ENCODE measurements at places on chromosomes 1 and 21. TPM values are rescaled to one million over a fixed set of nuclear protein-coding genes. Genes with fewer than 3 reads are reported as not detected.

SLC5A3 gene
- 17.2 TPM for total RNA-seq

PRKAA2 gene
- total RNA-seq, result 12.1 TPM

LENEP gene
- total RNA-seq, result not detected

SV2A gene
- total RNA-seq, result 1.9 TPM

CIART gene
- total RNA-seq, result 2.7 TPM

CYP4A22 gene
- not detected for total RNA-seq

OR2L2 gene
- not detected for total RNA-seq

TIAM1 gene
- total RNA-seq, result 19.8 TPM

RSPH1 gene
- 0.37 TPM for total RNA-seq

REN gene
- total RNA-seq, result not detected

CDK18 gene
- total RNA-seq, result 3.7 TPM

C8A gene
- not detected for total RNA-seq

USH2A gene
- total RNA-seq, result 0.58 TPM

- peak overlapping the region; percentile 72 for H3K27ac ChIP-seq
- peaks cover 37% of the 10 kb centered on the region for H3K27me3 ChIP-seq
- no peaks in the 10 kb centered on the region for H3K36me3 ChIP-seq
Observed at GRCh38 chr21:43211760-43212115, 42.9 kb downstream of the CRYAA start.

DNA sequence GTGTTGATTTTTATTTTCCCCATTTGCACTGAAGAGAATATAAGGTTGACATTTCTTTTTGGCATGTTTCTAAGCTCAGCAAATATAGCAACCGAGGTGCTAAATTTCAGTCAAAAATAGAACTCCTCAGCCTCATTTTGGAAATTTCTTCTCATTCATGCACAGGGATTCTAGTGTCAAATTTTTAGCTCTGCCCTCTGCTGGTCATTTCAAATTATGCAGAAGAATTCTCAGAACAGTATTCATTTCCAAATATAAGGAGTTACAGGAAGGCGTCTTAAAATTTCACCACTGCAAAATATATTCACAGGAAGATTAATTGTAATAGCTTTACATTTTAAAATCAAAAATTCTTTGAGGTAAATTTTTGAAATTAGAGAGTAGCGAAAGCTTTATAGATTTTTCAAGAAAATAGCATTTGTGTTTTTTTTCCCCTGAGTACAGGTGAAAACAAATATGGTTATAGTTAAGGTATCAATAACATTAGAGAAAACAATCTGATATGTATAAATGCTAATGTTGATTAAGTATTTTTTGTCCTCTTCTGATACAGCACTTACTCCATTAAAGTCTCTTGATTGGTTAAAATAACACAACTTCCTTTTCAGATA, 57.9 kb downstream of the FMN2 start:
- H3K27me3 ChIP-seq, result no peaks in the 10 kb centered on the region
- H3K36me3 ChIP-seq, result no peaks in the 10 kb centered on the region
- no peak overlapping the region for H3K27ac ChIP-seq
- H3K4me3 ChIP-seq, result no peak overlapping the region
- DNase-seq, result peak; percentile 60
- no peaks in the 10 kb centered on the region for H3K4me1 ChIP-seq

GRCh38 chr1:38004284-38005108, 818 bp downstream of the FHL3 start:
- H3K36me3 ChIP-seq, result no peaks in the 10 kb centered on the region
- H3K27me3 ChIP-seq, result no peaks in the 10 kb centered on the region
- no peak for DNase-seq
- H3K27ac ChIP-seq, result peak overlapping the region; percentile 76
- H3K4me1 ChIP-seq, result peaks cover 60% of the 10 kb centered on the region
- H3K4me3 ChIP-seq, result peak overlapping the region; percentile 80

- H3K4me1 ChIP-seq, result no peaks in the 10 kb centered on the region
- no peaks in the 10 kb centered on the region for H3K36me3 ChIP-seq
- H3K4me3 ChIP-seq, result no peak overlapping the region
- no peaks in the 10 kb centered on the region for H3K27me3 ChIP-seq
- no peak overlapping the region for H3K27ac ChIP-seq
Observed at GRCh38 chr1:70086897-70087296, 118.5 kb downstream of the LRRC40 start.

DNA sequence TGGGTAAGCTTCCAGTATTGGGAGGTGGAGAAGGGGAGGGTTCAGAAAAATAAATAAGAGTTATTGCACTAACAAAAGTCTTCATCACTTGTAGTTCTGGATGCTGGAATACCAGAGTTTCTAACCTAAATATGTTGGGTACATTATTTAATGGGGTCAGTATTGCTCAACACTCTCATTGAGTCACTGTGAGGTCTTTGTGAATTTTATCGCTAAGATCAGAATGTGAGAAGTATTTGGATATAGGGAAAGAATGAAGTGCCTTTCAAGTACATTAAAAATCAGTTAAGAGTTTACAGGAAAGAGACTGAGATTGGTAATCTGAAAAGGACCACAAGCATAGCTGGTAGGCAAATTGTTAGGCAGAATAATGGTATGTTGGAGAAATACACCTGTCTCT, 8.8 kb downstream of the SNRPE start:
- no peak overlapping the region for H3K4me3 ChIP-seq
- no peaks in the 10 kb centered on the region for H3K4me1 ChIP-seq
- H3K27ac ChIP-seq, result no peak overlapping the region
- H3K27me3 ChIP-seq, result no peaks in the 10 kb centered on the region
- peaks cover 91% of the 10 kb centered on the region for H3K36me3 ChIP-seq

DNA sequence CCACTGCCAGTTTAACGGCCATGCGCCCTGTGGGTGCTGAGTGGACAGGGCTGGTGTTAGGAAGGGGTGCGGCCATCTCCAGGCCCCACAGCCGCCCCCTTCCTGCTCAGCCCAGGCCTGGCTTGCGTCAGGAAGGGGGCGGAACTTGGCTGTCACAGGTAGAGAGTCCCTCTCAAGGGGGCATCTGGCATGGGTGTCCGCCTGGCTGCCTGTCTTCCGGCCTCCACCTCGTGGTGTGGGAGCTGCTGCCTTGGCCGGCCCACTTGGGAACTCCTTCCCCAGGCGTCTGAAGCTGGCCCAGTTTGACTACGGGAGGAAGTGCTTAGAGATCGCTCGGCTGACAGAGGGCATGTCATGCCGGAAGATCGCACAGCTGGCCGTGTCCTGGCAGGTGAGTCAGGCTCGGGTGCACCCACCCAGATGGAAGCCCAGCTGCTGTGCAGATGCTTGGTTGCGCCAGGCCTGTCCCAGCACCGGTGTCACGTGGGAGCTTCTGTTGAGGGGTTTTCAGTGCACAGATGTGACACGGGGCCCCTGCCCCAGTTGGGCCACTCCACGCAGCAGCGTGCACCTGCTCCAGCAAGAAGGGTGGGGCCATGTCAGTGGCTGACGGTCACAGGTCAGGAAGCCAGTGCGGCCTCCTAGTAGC, 9.1 kb upstream of the ATAD3B start:
- no peak overlapping the region for H3K27ac ChIP-seq
- no peaks in the 10 kb centered on the region for H3K4me1 ChIP-seq
- H3K4me3 ChIP-seq, result no peak overlapping the region
- H3K27me3 ChIP-seq, result peaks cover 21% of the 10 kb centered on the region
- no peak for DNase-seq

GRCh38 chr1:1683104-1683905, 9.3 kb downstream of the SLC35E2B start:
- H3K4me1 ChIP-seq, result peaks cover 86% of the 10 kb centered on the region
- no peaks in the 10 kb centered on the region for H3K27me3 ChIP-seq
- no peaks in the 10 kb centered on the region for H3K36me3 ChIP-seq
- peak overlapping the region; percentile 60 for H3K27ac ChIP-seq
- DNase-seq, result peak; percentile 50

GRCh38 chr1:76237211-76237610, 162.7 kb downstream of the ST6GALNAC3 start:
- no peaks in the 10 kb centered on the region for H3K36me3 ChIP-seq
- no peak overlapping the region for H3K27ac ChIP-seq
- no peak overlapping the region for H3K4me3 ChIP-seq
- DNase-seq, result no peak

DNA sequence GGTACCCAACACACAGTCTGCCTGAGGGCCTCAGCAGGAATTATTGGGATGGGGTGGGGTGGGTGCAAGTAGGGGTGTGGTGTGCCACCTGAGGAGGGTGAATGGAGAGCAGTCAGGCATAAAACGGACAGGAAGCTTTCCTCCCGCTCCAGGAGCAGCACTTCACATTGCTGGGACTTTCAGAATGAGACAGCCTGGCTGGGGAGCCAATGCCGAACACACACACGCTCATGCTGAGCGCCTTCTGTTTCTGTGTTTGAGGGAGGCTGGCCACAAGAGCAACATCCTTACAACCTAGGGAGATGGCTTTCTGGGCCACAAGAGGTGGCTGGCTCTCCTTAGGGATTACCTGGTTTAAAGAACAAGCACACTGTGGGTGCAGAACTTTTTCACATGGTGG, 98.0 kb downstream of the LAMC2 start:
- no peaks in the 10 kb centered on the region for H3K27me3 ChIP-seq
- no peaks in the 10 kb centered on the region for H3K36me3 ChIP-seq
- no peak overlapping the region for H3K4me3 ChIP-seq
- H3K27ac ChIP-seq, result no peak overlapping the region
- DNase-seq, result no peak

GRCh38 chr1:205782627-205783432, 7.5 kb upstream of the RAB29 start:
- H3K27me3 ChIP-seq, result no peaks in the 10 kb centered on the region
- DNase-seq, result no peak
- no peak overlapping the region for H3K4me3 ChIP-seq
- no peaks in the 10 kb centered on the region for H3K36me3 ChIP-seq
- no peak overlapping the region for H3K27ac ChIP-seq
- peaks cover 6% of the 10 kb centered on the region for H3K4me1 ChIP-seq

- no peaks in the 10 kb centered on the region for H3K36me3 ChIP-seq
- H3K27ac ChIP-seq, result no peak overlapping the region
- H3K4me3 ChIP-seq, result no peak overlapping the region
- DNase-seq, result no peak
Observed at GRCh38 chr1:39782103-39782502, 6.6 kb downstream of the BMP8B start.

GRCh38 chr1:93964777-93965200, 55.6 kb upstream of the GCLM start:
- H3K27me3 ChIP-seq, result no peaks in the 10 kb centered on the region
- no peak for DNase-seq
- H3K4me1 ChIP-seq, result no peaks in the 10 kb centered on the region
- no peak overlapping the region for H3K27ac ChIP-seq
- no peaks in the 10 kb centered on the region for H3K36me3 ChIP-seq

- no peak overlapping the region for H3K27ac ChIP-seq
- no peak overlapping the region for H3K4me3 ChIP-seq
- peaks cover 17% of the 10 kb centered on the region for H3K36me3 ChIP-seq
- peaks cover 2% of the 10 kb centered on the region for H3K4me1 ChIP-seq
- no peak for DNase-seq
Observed at GRCh38 chr1:92701147-92701546, 83.8 kb downstream of the EVI5 start.

GRCh38 chr21:33657124-33657820, 15.0 kb downstream of the ITSN1 start:
- H3K27ac ChIP-seq, result peak overlapping the region; percentile 61
- DNase-seq, result peak; percentile 39
- no peak overlapping the region for H3K4me3 ChIP-seq
- H3K36me3 ChIP-seq, result no peaks in the 10 kb centered on the region
- H3K27me3 ChIP-seq, result no peaks in the 10 kb centered on the region

DNA sequence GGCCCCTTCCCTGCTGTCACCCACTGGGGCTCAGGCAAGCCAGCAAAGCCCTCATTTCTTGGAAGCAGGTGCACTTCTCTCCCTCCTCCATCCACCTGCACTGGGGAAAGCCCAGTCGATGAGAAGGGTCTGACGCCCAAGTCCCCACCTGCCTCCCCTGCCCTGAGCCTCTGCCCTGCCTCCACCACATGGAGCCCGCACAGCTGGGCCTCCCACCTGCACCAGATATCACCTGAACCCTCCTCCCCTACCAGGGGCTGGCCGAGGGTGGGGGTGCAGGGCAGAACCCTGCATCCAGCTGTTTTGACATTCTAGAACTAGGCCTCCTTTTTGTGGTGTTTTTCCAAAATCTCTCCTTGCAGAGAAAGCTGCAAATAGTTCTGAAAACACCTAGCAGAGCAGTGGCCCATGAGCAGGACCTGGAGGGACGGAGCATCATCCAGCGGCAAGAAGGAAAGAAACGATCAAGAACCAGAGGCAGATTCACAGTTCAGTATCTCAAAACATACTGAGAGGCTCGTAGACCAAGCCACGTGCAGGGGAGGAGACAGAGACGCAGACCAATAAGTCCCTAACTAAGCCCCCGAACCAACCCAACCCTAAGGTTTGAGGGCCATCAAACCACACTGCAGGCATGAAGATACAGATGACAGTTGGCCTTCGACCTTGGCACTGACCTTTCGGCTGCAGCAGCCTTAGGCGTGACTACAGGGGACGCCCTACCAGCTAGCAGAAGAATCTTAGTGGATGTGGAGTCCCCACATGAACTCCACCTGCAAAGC, 16.7 kb downstream of the CHD5 start:
- DNase-seq, result no peak
- H3K4me1 ChIP-seq, result no peaks in the 10 kb centered on the region
- H3K36me3 ChIP-seq, result no peaks in the 10 kb centered on the region
- H3K27me3 ChIP-seq, result peaks cover 87% of the 10 kb centered on the region

DNA sequence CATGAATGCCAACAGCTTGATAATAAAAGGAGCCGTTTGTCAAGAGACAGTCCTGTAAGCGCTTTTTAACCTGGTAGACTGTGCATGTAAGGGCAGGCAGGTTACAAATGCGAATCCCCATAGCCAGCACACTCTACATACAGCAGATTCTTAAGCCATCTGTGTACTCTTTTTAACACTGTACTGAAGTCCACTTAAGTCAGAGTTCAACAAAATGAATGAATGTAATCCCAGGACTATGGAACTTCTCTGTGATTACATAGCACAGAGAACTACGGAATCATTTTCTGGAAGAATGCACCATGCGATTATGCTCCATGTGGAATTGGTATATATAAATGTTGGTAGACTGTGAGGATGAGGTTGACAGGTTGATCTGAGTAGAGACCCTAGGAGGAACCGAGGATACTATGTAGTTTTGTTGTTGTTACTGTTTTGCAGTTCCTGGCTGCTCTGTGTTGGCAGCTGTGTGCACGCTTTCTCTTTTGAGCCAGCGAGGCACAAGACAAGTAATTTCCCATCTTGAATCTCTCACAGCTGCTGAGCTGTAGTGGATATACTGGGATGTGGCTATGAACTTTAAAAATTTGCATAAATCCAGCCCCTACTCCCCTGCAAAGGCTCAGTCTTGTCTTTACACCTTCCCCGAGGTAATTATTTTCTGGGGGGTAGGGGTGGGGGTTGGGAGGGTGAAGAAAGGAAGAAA, 21.9 kb downstream of the LRRC8D start:
- peaks cover 5% of the 10 kb centered on the region for H3K4me1 ChIP-seq
- H3K36me3 ChIP-seq, result no peaks in the 10 kb centered on the region
- H3K4me3 ChIP-seq, result peak overlapping the region; percentile 79
- DNase-seq, result peak; percentile 68

- no peak overlapping the region for H3K27ac ChIP-seq
- H3K27me3 ChIP-seq, result no peaks in the 10 kb centered on the region
- no peaks in the 10 kb centered on the region for H3K36me3 ChIP-seq
- no peak for DNase-seq
Observed at GRCh38 chr1:113818578-113818977, 6.3 kb upstream of the RSBN1 start.

- no peaks in the 10 kb centered on the region for H3K36me3 ChIP-seq
- H3K4me1 ChIP-seq, result peaks cover 6% of the 10 kb centered on the region
- peak overlapping the region; percentile 42 for H3K27ac ChIP-seq
Observed at GRCh38 chr1:215113776-215114153, 31.2 kb downstream of the KCNK2 start.

Data from stomach (tissue), 19 donors.